RPMI8226 (cell line): ENCODE measurements at places on chromosomes 3 and 15.

DNA sequence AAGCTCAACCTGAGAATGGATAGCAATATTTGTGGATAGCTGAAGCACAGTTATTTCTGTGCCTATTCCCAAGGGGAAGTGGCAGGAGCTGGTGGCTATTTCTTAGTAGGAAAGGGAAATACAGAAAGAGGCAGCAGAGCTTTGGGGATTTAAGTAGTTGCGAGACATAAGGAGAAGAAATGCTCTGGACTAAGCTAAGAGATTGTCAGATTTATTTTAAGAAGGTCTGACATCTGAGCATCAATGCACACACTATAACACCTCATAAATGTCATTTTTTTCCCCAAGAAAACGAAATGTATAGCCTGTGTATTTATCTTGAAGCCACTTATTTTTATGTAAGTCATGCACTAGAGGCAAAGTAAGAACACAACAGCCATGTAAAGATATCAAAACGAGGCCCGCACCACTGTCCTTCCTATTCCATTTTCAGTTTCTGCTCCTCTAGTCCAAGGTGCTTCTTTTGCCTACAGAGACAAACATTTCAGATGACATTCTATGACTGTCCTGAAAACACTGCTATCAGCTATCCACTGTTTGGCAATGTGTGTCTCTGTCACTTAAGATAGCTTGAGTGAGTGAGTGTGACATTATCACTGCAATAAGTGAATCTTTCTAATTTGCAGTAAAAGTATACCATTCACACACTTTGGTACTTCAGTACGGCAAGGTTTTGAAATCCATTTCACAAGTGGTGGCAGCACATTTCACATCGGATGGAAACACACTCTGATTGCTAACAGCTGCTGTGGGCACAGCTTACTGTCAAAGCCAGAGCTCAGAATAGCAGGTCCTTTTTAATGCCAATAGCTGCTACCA, 62.7 kb upstream of the ICE2 start:
- no peak for DNase-seq

DNA sequence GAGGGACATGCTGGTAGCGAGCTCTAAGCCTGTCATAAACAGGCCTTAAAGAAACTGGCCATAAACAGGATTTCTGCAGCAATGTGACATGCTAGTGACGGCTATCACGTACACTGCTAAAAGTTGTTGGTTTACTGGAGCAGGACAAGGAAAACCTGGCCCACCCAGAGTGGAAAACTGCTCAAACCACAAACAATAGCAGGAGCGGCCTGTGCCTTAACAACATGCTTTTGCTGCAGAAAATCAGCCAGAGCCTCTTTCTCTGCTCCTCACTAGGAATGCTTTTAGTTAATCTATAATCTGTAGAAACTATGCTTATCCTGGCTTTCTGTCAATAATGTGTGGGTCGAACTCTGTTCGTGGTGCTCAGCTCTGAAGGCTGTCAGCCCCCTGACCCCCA, 202.9 kb upstream of the UBE3A start:
- DNase-seq = no peak

DNA sequence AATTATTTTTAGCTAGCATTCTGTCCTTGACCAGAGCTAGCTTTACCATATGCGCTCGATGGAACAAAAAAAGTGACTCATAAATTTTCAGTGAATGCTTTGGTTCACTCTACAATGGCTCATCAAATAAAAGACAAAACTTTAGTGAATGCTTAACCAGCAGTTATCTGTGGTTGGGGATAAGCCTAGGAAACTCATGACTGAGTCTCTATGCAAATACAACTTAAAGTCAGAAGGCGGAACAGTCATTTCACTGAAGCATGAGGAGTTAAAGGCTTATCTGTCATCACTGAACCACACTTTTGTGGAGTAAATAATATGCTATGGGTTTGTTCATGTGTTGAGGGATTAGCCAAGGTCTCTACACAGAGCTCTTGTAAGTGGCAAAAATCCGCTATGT, 308.4 kb downstream of the SQOR start:
- DNase-seq = no peak

DNA sequence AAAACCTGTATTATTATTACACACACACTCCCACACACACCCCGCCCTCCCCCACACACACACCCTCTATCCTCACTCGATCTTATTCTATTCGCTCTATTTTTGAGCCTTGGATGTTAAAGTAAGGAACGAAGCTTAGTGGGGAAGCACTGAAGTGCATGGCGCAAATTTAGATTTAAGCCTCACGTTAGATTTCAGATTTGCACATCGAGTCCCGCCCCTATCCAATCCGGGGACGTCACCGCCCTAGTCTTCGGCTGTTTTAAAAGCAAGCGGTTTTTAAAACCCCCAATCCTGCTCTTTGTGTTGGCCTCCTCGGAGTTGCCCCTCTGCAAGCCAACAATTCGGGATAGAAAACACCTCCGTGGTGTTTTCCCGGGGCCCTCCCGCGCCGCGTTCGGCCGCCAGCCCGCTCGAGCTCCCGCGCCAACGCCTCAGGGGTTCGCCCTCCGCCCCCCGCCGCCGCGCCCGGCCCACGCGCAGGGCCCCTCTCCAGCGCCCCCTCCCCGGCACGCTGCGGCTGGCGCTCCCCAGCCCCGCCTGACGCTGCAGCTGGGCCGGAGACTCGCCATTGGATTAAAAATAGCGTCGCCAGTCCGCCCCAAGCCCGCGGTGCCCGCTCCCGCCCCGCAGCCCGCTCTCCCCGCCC, at the start of gene USP13:
TSS of gene USP13 (plus strand) at position 594 of the 649 bp plus-strand sequence. CDS start 186 bp downstream, outside the sequence.
- DNase-seq = peak; percentile 88

DNA sequence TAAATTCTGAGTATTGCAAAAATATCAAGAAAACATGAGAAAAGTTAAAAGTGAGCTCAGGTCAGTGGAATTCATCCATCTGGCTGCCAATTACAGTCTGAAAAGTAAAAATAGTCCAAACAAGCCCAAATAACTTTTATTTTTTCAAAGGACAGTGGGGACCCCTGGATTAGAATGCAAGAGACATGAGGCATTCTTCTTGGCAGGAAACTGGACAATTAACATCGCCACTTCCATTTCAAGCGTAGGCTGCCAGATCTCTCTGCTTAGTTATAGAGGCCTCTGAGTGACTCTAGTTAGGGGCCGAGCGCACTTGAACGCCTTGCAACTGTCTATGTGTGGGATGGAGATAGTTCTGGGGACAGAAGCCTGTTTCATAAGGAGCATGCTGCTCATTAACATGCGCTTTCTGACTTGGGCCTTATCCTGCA, 189.1 kb downstream of the GHSR start:
- no peak for DNase-seq

GRCh38 chr15:92652576-92652966, 3.0 kb downstream of the FAM174B start:
- DNase-seq = no peak

- peak; percentile 41 for DNase-seq
Measured at GRCh38 chr15:70125605-70126004, 27.9 kb upstream of the TLE3 start.

DNA sequence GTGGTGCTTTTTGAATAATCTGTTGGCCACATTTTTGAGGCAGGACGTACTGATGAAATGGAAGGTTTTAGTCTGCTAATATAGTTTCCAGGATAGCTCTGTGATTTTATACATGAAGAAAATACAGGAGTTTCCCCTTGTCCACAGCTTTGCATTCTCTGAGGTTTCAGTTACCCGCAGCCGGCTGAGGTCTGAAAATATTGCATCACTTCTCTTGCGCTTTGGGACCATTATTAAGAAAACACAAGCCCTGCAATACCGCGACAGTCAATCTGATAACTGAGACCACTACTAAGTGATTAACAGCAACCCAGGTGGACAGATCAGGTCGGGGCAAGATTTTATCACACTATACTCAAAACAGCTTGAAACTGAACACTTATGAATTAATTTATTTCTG, 33.0 kb downstream of the BLM start:
- DNase-seq = no peak

DNA sequence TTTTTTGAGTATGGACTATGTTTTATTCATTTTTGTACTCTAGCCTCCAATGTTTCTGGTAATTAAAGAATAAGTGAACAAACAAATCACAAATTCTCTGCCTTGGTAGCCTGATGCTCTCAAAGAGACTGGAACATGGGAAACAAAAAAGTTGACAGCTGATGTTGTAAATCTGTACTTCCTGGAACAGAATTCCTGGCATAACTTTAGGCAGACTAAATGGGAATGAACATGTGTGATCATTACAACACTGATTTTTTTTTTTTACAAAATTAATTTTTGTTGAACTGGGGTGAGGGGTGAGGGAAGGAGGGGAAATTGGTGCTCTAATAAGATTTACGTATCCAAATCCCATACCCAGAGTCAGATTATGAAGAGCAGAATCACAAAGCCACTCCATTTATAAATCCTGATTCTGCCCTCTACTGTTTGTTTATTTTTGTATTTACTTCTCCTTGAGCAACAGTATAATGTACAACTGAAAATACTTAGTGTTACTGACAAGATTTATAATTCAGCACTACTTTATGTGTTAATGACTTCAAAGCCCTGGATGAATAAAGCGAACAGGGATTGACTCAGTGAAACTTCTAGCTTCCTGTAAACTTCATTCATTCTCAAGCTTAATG, 165.0 kb downstream of the FRMD5 start:
- DNase-seq = no peak

DNA sequence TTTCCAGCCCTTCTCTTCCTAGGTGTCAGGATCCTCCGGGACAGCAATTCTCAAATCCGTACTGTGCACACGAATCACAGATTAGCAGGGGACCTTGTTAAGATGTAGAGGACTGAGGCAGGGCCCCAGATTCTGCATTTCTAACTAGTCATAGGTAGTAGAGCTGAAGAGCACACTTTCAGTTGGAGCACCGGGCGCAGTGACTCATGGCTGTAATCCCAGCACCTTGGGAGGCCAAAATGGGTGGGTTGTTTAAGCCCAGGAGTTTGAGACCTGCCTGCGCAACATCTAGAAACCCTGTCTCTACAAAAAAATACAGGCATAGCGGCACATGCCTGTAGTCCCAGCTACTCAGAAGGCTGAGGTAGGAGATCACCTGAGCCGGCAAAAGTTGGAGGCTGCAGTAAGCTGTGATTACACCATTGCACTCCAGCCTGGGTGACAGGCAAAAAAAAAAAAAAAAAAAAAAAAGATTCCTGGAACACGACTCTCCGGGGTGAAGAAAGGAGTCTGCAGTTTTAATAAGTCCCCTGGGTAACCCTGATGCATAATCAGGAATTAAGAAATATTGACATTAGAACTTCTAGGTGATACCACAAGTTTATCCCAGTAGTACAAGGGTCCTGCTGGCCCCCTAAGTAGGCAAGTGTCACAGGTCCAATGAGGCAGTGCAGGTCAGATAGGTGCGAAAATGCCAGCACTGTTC, 21.4 kb upstream of the IGDCC3 start:
- DNase-seq = no peak

DNA sequence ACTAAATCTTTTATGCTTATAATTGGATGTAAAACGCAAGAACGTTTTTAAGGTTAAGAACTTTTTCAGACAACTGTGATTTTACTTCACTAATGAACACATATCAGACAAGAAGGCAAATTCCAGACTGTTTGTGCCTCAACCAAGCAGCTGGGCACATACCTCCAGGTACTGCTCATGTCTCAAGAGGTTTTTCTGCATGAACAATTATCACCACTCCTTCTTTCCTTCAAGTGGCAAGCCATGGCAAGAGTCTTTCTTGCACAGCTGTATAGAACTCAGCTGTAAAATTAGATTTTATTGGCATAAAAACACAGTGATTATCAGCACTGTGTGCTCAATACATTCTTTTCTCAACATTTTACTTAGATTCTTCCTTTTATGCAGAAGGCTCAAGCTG, 64.3 kb downstream of the FNDC3B start:
- peak; percentile 47 for DNase-seq

- no peak for DNase-seq
Measured at GRCh38 chr3:107795514-107796094, 272.8 kb downstream of the BBX start.

GRCh38 chr3:68996356-68996995, 17.0 kb downstream of the EOGT start:
- no peak for DNase-seq

- no peak for DNase-seq
Measured at GRCh38 chr3:169118666-169119370, 544.7 kb downstream of the MECOM start.

DNA sequence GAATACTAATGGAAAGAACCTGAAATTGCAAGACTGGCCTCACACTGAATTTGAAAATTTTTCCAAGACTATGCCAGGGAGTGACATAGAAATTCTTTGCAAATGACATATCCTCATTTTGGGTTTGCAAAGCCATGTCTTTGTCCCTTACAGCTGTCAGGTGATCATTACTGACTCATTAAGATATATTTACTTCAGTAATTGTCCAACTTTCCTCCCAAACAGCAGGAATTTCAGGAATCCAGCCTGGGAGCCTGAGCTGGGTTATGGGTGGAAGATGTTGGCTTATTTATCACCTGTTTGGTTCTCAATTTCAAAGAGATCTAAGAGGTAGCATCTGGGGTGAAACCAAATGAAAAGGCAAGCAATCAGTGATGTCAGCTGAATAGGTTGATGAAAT, 111.6 kb upstream of the ACP3 start:
- DNase-seq = no peak

DNA sequence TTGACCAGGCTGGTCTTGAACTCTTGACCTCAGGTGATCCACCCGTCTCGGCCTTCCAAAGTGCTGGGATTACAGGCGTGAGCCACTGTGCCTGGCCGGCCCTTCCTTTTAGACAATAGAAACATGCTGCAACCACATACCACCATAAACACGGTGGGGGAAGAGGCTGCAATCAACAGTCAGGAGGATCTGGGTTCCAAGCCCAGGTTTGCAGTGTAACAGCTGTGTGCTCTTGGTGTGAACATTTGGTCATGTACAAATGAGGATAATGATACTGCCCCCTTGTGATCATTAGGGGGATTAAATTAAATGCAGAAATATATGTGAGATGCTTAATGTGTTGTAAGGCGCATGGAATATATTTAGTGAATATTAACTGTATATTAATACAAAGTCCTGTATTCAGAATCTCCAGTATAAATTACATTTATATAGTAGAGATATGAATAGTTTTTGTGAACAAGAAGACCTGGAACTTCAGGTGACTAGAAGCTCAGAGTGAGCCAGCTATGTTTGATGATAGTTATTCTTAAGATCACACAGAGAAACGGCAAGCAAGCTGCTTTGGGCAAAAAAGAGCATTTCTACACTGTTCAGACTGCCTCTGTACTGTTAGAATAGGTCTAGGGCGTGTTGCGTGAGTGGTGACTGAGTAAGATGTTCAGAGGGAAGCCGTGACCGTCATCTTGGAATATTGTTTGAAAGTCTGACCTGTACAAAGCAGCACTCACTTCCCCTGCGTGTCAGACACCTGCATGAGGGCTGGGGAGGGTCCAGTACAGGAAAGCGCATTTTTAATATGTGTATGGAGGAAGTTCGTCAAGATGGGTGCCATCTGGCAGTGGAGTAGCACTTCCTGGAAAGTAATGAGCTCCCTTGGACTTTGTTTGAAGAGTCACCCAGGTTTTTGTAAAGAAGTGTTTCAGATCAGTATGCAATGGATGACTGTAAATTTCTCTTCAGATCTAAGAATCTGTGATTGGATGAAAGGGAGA, 125.8 kb downstream of the PGPEP1L start:
- DNase-seq = peak; percentile 52

GRCh38 chr3:173371848-173372487, 25.6 kb upstream of the NLGN1 start:
- DNase-seq = peak; percentile 22
